Lower leg skin (tissue), 4 donors: ENCODE measurements at places on chromosomes 12 and 14. TPM values are rescaled to one million over a fixed set of nuclear protein-coding genes. Genes with fewer than 3 reads are reported as not detected.

DNA sequence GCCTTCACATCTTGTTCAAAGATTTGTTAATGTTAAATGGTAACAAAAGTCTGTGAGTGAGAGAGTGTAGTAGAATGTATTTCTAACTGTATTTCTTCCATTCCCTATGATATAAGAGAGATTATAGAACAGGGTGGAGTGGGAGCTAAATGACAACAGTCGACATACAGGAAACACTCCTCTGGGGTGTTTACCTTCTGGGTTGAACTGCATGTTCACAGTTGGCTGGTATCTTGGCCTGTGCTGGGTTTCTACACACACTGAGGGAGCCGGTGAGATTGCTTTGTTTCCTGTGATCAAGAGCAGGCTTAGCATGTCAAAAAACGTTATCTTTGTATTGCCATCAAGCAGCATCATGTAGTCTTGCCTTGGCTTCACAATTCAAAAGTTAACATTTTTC is 274.3 kb upstream of the FAR2 start:
- DNase-seq: no peak

The LRP1-AS gene
- total RNA-seq: not detected

GRCh38 chr14:77498984-77499527 is 440 bp upstream of the ISM2 start:
- DNase-seq: no peak

DNA sequence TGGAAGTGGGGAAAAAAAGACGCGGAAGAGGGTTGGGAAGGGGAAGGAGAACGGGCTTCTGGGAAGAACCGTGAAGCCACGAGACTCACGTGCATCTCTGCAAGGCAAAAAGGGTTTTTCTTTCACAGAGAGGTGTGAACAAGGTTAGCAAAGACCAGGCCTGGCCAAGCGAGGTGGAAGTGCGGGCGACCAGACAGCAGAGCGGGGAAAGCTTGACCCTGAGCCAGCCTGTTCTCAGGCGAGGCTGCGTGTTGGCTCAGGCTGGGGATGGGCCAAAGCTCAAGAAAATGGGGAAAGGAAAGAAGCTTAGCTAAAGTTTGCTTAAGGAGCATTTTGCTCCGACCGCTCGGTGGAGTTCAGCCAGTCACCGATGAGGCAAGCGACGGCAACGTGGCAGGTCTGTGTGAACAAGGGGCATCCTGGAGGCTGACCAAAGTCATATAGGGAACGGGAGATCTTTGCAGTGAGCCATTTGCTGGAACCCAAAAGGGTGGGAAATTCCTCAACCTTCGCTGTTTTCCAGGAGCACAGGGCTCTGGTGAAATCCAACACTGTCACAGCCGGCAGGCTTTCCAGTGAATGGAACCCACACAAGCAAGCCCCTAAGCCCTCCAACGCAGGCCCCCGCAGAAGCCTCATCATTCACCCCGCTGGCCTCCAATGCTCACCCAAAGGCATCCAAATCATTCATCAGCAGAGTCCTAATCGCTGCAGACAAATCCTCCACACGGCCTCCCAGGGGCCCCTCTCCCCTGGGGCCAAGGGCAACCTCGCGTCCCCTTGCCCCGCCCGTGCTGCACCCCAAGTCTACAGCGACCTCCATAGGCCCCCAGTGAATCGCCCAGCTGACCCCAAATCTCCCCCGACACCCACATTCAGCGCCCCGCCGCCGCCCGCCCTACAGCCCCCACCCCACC is 754 bp downstream of the ZNF605 start:
- no peak for DNase-seq

DNA sequence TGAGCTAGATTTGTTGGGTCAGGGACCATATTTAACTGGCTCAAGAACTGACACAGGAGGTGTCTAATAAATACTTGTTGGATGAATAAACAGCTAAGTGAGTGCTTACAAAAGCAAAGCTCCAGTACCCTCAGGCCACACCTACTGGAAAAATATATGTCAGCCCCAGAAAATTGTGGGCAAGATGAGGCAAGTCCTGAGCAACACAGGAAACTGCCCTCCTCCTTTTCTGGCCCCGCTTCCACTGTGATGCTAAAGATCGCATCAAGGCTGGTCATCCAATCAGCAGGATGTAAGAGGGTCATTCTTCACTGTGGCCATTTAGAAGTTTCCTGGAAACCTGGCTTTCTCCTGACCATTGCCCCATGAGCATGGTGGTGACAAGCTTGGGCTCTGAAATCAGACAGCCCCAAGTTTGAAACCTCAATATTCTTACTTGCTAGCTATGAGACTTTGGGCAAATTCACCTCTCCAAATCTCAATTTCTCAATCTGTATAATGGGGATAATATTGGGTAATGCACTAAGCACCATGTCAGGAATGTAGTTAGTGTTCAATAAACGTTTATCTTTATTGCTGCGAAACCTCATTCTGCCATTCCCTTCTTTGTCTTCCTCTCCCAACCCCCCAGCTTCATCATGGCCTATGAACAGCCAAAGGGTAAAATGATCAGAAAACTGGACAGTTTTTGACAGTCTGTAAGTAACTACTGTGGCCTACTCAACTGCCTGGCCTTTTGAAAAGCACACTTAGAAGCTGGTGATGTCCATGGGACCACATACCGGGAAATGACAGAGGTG is 139.3 kb upstream of the PZP start:
- no peak for DNase-seq

DNA sequence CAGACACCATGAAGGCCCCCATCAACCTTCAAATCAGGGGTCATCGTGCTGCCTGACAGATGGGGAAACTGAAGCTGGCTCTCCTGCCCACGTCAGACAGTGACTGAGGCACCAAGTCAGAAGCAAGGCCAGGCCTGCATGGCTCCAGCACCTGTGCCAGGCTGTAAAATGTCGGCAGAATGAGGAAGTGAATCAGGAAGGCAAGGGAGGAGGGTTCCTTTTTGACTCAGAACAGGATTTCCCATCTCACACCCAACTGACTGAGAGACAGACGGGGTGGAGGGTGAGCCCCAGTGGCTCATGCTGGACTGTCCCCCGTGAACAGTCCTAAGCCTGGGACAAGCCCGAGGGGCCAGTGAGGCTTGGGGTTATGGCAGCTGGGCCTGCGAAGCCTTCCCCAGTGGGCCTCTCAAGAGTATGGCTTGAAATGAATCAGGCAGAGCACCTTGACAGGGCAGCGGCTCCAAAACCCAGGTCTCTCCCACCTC is 20.9 kb downstream of the SYNE3 start:
- no peak for DNase-seq
